AG08396 (cell line): ENCODE measurements at places on chromosomes 1 and 21.

DNA sequence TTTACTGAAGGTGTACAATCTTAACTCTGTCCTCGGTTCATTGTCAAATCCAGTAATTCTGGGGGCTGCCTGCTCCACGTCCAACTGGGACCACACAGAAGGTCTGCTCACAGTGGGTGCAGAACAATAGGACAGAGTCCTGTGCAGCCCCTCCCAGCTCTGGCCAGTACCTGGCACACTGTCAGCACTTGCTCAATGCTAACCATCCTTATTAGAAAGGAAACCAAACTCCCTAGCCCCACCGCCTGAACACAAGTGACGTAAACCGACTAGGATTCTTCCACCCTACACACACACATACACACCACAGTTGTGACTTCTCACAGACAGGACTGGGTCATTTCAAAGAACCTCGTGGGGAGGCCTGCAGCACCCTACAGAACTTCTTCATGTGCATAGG is 5.2 kb downstream of the BCAR3 start:
- no peak for DNase-seq

GRCh38 chr1:67191668-67192520 is 25.6 kb downstream of the IL23R start:
- DNase-seq: no peak

GRCh38 chr1:228354390-228355320 is 52.0 kb downstream of the TRIM11 start:
- DNase-seq: no peak

GRCh38 chr1:15690317-15690716 is 6.2 kb downstream of the PLEKHM2 start:
- no peak for DNase-seq

DNA sequence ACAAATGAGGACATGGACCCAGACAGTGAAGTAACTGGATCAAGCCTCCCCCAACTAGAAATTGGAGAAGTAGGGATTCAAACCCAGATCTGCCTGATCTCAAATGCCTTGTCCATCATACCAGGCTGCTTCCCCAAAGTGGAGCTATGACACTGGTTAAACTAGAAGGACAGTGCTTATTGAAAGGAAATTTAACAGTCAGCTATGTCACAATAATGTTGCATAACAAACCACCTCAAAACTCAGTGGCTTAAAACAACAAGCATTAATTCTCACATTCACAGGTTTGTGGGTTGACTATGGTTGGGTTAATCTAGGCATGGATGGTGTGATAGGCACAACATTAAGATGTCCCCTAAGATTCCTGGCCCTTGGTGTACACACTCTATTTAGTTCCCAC is 107.1 kb downstream of the TAS1R2 start:
- no peak for DNase-seq

DNA sequence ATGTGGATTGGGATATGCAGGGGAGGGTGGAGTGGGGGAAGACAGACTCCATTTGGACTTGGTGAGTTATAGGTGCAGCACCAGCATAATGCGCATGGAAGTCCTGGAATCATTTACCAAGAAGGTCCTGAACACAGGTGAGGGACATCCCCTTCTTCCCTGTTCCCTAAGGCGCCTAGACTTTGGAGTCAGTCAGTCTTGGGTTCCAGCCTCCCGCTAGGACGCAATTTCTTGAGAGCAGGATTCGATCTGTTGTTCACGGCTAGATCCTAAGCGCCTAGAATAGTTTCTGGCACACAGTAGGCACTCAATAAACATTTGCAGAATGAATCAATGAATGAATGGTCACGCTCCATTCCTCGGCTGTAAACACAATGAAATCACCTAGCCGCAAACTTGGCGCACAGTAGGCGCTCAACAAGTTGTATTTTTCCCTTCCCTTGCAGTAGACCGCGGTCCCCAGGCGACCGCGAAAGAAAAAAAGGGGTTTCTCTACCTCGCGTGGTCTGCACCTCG is 1.0 kb upstream of the AK4 start:
- no peak for DNase-seq

DNA sequence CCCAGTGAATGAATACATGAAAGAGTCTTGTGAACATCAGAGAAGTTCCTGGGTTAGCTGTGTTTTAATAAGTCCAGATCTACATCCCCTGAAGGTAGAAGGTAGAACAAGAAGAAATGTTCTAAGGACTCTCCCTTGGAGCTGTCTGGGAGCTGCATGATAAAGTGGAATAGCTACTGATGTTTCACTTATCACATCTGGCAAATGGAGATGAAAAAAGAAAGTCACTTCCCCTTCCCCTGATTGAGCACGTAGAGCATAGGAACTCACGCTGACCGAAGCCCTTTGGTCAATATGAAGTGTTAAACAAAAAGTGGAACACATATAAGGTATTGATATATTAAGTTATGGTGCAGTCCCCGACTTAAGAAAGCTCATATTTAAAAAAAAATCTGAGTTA is 53.2 kb upstream of the PARP1 start:
- no peak for DNase-seq

DNA sequence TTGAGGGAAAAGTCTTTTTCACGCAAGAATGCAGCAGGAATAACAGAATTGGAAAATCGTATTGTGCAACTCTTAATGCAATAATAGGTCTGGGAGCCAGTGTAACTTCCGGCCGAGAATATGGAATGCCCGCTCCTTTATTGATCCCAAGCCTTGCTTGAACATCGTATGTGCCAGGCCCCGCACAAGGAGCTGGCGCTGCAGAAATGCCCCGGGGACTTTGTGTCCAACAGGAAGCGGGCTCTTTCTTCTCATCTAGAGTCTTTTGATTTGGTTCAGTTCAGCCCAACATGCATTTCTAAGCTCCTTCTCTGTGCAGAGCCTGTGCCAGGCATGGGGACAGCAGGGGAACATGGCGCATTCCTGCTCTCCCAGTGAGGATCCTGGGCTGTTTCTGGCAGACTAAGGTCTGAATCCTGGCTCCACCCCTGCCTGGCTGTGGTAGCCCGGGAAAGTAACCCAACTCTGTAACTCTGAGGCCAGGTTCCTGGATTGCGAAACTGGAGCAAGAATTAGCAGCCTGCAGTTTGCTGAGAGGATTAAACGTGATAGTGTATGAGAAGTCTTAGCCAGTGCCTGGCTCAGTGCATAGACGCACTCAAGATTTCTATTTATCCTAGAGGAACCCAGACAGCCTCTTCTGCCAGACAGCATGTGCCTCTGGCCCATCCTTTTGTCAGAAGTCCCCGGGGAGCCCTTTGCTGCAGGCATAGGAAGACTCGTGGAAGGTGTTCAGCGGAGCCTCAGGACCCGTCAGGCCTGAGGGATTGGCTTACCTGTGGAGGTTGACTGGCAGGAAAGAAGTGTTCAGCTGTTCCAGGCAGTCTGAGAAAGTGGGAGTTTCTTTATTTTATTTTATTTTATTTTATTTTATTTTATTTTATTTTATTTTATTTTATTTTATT is 987 bp upstream of the CDCP2 start:
- peak; percentile 67 for DNase-seq

- DNase-seq: no peak
Measured at GRCh38 chr1:63827411-63828321, 53.8 kb downstream of the ROR1 start.

GRCh38 chr1:41499591-41499990 is 15.1 kb upstream of the EDN2 start:
- no peak for DNase-seq

DNA sequence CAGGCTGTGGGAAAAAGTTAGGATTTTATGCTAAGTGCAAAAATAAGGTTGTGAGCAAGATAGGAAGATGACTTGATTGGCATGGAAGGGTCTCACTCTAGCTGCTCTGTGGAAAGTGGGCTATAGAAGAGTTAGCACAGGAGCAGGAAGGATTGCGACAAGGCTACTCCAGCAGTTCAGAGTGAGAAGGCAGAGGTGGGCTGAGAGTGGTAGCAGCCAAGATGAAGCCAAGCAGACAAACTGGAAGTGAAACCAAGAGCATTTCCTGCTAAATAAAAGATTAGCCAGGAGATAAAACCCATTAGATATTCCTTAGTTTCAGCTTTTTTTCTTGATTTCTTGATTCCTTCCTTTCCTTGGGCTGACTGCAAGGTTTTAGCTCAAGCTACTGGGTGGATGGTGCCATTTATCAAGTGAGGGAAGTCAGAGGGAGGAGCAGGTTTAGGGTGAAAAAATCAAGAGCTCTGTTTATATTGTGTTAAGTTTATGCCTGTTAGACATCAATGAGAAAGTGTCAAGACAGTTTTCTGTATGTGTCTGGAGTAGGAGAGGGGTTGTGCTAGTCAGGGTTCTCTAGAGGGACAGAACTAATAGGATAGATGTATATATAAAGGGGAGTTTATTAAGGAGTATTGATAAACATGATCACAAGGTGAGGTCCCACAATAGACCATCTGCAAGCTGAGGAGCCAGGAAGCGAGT is 33.1 kb upstream of the ZNF644 start:
- DNase-seq: no peak

DNA sequence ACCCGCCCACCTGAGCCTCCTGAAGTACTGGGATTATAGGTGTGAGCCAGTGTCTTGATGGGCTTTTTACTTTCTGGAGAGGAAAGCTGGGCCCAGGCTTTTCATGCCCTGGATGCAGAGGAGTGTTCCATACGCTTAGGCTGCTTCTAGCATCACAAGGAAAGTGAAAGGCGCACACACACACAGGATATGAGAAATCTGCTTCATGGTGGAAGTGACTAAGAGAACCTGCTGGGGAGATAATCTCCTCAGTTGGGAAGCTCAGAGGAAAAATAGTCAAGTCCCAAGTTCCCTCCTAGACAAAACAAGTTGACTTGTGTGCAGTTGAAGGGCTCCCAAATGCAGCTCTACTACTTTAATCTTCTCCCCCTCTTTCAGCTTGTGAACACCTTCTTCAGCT is 2.2 kb downstream of the NUDC start:
- no peak for DNase-seq

DNA sequence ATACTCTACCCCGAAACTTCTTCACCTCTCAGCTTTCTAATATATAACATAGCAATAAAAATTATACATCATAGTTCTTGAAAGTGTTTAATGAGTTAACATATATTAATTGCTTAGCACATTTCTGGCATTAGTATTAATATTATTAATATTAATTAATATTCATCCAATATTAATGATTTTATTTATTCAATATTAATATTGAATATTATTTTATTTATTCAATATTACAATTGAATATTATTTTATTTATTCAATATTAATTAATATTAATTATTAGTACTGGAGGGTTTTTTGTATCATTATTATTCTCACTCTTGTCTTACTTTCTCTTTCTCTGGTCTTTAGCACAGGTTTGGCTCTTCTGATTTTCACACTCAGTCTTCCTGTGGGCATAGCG is 105.2 kb downstream of the GRIK1 start:
- no peak for DNase-seq

- DNase-seq: no peak
Measured at GRCh38 chr1:46490656-46491442, 1.2 kb downstream of the DMBX1 start.

GRCh38 chr1:95321531-95321930 is 87.5 kb downstream of the RWDD3 start:
- no peak for DNase-seq

DNA sequence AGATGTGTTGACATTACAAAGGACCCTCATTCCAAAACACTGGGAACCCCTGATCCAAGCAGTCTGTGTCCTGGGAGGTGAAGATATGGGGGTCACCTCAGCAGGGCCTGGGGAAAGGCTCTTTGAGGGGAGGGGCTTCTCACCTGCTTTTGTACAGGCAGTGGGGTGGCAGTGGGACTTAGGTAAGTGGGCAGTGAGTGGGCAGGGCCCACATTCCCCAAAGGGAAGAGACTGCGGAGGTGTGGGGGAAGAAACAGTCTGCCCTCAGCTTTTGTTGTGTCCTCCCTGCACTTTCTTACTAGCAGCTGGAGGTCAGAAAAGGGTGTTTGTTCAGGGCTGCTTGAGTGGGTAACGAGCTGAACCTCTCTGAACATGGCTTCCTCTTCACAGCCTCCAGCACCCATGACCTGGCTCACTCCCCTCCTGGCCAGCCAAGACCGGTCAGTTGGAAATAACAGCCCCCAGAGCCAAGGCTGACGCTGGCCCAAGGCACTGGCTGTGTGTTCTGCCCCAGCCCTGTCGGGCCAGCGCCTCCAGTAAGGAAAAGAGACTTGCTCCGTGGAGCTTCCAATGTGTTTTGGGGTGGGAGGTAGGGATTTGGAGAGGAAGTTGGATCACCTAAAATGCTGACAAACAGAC is 173.5 kb downstream of the PSMG1 start:
- DNase-seq: no peak

GRCh38 chr1:17259233-17259873 is 10.5 kb downstream of the PADI3 start:
- DNase-seq: no peak

- no peak for DNase-seq
Measured at GRCh38 chr1:26221094-26221493, 12.9 kb upstream of the CEP85 start.

DNA sequence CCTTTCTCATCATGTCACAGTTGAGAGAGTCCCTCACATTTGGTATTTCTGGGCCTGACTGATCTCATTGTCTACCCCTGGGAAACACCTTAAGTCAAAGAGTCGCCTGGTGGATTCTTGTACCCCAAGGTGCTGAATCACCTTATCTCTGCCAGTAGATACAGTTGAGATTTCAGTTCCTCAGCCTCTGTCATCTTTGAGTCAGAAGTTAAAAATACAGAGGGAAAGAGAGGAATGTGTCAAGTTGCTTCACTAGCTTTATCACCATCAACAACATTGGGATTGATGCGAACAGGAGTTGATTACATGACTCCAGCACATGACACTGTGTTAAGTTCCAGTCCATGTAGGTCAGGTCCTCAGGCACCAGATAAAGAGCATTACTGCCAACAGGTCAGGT is 513.0 kb downstream of the NUF2 start:
- DNase-seq: no peak

- peak; percentile 38 for DNase-seq
Measured at GRCh38 chr1:109912873-109913272, 2.2 kb downstream of the CSF1 start.

DNA sequence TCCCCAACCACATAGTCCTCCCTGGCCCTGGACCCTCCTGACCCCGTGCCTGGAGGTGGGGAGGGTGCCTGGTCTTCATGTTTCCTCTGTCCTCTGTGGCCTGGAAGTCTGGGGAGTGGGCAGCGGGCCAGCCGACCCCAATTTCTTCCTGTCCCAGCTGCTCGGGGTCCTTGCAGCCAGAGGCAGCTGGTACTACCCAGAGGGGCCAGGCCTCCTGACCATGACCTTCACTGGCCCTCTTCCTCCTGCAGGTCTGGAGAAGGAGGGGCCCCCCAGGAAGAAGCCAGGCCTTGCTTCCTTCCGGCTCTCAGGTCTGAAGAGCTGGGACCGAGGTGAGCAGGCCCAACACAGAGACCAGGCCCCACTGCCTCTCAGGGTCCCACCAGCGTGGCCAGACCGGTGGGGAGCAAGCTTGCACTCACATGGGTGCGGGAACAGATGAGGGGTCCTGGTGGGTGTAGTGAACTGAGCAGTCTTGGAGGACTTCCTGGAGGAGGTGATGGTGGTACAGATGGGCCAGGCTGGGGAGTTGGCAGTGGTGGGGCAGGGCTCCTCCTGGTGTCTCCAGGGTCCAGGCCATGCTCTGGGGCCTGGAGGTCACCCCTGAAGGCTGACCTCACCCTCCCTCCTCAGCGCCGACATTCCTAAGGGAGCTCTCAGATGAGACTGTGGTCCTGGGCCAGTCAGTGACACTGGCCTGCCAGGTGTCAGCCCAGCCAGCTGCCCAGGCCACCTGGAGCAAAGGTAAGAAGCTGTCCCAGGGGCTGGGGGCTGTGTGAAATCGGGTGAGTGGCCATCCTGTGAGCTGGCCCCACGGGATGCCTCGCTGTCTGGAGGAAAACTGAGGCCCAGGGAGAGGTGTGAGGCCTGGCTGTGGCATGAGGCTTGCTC is 32.7 kb downstream of the TRIM11 start:
- DNase-seq: no peak
